ENCODE measurements at places on chromosomes 13 and 19.

DNA sequence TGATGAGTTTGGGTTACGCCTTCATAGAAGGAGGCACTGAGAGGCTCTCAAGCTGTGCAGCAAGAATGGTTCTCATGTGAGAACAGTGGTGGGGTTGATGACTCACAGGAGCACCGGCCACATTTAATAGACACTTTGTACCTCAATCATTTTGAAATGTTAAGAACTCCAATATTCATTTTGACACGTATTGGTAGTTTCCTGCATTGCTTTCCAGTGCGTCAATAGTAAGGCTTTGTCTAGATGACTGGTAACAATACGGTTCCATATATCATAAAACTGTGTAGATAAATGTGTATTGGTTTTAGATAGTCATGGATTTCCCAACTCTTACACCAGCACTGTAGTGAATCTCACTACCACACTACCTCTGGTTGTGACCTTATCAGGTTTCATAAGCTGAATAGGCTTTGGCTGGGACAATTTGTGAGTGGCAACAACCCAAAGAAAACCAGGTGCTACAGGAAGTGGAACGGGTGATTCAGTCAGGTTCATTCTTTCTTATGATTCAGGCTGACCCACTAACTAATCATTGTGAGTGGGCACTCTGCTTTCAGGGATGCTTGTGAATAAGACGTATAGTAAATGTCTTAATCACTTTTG is 362.6 kb downstream of the KLF5 start:
- DNase-seq = no peak

GRCh38 chr13:31896427-31896826 is 135.1 kb upstream of the FRY start:
- DNase-seq = no peak

DNA sequence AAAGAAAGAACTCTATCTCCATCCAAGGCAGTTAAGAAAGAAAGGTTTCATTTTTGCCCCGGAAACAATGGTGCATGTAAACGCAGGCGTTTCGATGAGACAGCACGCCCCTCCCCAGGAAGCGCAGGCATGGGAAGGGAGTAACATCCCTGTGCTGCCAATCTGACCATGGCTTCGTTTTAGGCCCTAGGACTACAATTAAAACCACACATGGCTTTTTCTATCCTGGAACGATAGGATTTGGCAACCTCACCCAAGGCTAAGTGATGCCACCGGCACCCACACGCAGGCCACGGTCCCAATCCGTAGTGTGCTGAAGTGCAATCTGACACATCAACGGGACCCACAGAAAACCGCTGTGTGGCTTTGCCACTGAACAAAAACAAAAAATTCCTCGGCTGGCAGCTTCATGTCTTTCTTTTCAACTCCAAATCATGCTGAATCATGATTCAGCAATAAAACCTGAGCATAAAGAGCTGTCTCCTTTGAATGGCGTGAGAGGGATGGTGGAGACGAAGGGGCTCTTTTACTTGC is 24.2 kb downstream of the RANBP3 start:
- DNase-seq = no peak

- DNase-seq = no peak
These were observed 19.6 kb downstream of the HMGB1 start for GRCh38 chr13:30446126-30446500.

DNA sequence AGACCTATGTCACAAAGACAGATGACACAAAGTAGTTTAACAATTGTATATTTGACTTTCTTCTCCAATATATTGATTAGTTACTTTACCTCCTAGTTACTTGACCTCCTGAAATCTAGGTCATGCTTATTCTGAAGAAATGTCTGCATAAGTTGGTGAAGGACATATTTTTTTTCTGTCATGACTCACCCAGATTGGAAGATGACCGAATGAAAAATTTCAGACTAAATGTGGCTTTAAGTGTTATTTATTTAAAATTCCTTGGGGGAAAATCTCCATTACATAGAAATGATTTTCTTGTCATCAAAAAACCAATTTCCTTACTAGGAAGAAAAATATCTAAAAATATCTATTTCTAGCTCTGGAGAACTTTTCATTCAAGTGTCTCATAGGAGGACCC is 217.1 kb downstream of the POSTN start:
- DNase-seq = no peak

- no peak for DNase-seq
These were observed 12.9 kb downstream of the ZC3H13 start for GRCh38 chr13:46039411-46040182.

DNA sequence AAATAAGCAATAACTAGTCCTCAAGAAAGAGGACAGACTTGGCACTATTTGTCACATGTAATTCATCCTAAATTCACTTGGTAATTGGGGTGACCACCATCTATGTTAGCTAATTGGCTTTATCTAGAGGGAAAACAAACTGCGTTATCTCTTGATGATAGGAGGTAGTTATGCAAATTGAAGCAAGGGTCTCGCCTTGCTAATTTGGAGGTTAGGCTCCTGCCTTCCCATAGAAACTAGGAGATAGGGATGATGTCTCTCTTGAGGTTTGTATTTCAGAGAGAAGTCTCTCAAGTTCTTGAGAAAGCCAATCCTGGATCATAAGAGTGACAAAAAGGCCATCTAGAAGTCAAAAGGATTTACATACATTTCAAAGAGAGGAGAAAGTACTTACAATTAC is 179.9 kb downstream of the SLITRK6 start:
- DNase-seq = no peak

DNA sequence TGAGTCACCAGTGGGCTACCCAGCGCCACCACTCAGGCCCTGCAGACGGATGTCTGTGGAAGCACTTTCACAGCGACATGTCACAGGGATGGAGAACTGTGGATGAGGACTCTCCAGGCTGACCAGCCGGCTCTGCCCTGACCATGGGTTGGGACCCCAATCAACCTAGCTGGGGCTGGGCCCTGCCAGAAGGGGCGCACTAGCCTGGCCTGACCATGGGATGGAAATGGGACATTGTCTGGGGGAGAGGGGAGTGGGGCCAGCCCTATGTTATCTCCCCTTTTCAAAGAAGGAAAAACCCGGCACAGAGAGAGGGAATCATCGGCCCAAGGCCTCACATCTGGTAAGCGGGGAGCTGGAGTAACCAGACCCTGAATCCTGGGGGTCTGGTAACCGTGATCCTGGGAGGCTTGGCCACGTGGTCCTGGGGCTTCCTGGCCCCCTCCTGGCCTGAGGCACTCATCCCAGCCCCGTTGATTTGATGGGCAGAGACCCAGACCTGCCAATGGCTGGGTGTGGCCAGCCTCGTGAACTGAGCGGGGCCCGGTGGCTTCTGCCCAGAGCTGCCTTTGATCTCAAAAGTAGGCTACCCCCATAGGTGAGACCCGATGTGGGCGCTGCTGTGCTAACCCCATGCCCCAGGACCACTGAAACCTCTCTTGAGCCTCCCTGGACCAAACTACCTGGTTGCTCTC is 11.2 kb upstream of the SLC7A10 start:
- DNase-seq = no peak

DNA sequence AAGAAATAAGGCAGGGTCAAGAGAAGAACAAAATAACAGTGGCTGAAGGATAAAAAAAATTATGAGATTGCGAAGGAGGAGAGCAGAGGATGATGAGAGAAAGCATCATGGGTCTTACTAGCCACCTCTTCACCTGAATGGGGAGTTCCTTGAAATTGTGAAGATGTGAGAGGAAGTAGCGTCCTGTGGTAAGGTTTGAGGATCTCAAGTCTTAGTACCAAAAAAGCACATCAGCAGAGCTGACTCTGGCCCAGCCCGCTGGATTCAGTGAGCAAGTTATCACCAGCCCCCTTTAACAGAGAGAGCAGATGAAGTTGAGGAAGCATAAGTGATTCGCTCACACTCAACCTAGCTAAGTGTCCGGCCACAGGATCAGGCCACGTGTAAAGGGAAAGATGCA is 61.8 kb downstream of the RXFP2 start:
- DNase-seq = no peak

GRCh38 chr19:30806311-30806710 is 434.1 kb downstream of the ZNF536 start:
- DNase-seq = no peak

DNA sequence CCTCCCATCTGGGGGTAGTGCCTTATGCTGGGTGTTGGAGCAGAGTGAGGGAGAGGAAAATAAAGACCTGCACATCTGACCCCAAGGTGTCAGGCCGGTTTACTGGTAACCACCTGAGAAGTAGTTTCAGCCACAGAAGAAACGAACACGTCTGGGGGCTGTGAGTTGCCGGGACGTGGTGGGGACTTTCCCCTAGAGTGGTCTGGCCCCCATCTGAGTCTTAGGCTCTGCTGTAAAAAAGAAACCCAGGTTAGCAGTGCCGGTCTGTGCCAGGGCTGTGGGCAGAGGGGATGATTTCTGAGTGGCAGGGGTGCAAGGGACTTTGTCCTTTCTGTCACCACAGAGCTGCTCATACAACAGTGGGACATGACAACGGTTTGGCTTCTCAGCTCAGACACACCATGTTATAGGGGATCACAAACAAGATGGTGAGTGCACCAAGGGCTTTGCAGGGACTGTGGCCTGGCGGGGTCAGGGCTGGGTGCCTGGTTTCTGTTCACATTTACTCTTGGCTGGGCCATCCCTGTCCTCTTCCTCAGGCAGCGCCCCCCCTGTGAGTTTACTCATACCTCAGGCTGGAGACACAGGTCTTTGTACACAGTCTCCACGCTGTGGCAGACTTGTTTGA is 9.0 kb downstream of the GCDH start:
- DNase-seq = no peak

- no peak for DNase-seq
These were observed 24.0 kb upstream of the ALOX5AP start for GRCh38 chr13:30711375-30711774.

DNA sequence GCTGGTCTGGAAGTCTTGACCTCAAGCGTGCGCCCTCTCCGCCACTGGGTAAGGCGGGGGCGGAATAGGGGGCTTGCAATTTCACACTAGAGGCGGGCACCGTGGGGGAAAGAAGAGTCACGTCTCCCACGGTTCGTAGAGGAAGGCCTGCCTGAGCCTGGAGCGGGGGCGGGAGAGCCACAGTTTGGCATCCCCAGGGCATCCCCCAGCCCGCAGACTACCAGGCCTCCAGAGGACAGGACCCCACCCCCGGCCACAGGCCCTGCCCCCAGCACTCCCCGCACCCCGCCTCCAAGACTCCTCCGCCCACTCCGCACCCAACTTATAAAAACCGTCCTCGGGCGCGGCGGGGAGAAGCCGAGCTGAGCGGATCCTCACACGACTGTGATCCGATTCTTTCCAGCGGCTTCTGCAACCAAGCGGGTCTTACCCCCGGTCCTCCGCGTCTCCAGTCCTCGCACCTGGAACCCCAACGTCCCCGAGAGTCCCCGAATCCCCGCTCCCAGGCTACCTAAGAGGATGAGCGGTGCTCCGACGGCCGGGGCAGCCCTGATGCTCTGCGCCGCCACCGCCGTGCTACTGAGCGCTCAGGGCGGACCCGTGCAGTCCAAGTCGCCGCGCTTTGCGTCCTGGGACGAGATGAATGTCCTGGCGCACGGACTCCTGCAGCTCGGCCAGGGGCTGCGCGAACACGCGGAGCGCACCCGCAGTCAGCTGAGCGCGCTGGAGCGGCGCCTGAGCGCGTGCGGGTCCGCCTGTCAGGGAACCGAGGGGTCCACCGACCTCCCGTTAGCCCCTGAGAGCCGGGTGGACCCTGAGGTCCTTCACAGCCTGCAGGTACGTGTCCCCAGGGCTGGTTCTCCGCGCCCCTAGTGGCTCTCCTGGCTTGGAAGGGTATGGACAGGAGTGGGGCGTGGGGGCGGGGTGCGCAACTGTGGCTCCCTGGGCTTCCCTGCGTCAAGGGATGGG is at the start of gene ANGPTL4:
Gene ANGPTL4, plus strand, starts transcription at position 353 of the 969 bp plus-strand sequence. Its CDS starts 167 bp downstream, at position 520.
- no peak for DNase-seq

- DNase-seq = no peak
These were observed 5.9 kb downstream of the SERTAD3 start for GRCh38 chr19:40438284-40438683.

DNA sequence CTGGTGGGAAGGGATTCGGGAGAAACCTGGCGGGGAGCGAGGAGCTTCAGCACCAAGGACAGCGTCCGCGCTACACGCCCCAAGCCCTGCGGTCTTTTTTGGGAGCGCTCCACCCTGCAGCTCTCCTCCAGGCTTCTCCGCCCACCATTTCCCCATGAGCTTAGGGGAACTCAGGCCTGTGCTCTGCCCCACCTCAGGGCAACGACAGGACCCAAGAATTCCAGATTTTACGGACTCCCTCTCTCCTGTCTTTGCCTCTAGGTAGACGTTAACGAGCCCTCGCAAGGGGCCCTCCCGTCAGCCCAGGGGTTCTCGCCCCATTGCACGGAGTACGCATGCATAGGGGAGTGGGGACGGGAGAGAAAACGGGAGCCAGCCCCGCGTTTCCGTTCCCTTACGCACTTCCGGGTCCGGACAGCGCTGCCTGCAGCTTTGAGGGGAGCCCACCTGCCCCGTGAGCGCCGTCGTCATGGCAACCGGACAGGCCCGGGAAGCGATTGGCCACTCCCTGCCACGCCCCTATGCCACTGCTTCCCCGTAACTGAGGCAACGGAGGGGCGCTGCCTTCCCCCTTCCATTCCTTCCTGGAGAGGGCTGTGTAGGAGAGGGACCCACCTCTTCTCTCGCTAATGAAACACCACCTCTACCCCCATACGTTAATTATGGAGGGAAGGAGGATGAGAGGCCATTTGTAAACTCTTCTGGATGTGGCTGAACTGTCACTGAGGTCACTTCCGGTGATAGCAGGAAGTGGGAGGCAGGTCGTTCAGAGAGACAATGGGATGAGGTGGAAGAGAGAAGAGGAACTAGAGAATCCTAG is 20.8 kb downstream of the NOVA2 start:
- no peak for DNase-seq

DNA sequence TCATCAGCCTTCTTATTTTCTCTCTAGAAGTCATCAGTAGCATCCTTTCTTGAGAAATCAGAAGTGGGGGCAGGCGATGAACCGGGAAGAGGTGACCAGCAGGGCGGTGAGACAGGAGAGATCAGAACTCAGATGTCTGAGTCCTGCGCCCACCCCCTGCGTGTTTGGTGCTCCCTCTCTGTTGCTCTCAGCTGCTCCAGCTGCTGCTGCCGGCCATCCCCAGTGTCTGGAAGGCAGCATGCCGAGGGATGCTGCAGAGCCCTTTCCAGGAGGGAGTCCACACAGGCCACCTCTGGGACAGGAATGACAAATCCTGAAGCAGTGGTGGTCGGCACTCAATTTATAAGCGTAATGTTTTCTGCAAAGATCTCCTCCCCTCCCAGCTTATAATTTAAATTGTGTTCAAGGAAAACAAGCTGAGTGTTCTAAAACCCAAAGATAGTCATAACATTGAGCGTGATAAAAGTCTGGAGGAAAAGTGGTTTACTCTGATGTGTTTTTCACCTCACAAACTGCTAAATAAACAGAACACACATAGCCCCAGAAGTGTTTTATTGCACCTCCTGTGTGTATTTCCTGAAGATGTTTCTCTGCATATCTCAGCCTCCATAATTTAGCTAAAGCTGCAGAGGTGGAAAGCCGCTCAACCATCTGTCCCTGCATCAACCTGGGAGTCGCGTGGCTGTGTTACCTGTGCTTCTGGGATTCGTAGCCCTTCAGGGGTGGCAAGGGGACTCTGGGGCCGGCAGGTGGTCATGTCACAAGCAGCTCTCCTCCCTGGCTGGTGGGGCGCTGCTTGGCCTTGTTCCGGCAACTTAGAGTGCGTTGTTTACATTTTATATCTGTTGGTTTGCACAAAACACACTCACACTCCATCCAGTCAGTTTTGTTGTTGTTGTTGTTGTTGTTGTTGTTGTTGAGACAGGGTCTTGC is 191.2 kb downstream of the USP12 start:
- no peak for DNase-seq

Data from C1 segment of cervical spinal cord (tissue), 14 donors.